Activated T-helper 1 cell treated with anti-CD3 and anti-CD28 coated beads, Interleukin-2, amount 50 U/mL, for 16 hours (primary cell): ENCODE measurements at places on chromosomes 13 and 19.

GRCh38 chr19:18475004-18475453 lies 37.1 kb upstream of the ISYNA1 start:
- DNase-seq, result no peak

DNA sequence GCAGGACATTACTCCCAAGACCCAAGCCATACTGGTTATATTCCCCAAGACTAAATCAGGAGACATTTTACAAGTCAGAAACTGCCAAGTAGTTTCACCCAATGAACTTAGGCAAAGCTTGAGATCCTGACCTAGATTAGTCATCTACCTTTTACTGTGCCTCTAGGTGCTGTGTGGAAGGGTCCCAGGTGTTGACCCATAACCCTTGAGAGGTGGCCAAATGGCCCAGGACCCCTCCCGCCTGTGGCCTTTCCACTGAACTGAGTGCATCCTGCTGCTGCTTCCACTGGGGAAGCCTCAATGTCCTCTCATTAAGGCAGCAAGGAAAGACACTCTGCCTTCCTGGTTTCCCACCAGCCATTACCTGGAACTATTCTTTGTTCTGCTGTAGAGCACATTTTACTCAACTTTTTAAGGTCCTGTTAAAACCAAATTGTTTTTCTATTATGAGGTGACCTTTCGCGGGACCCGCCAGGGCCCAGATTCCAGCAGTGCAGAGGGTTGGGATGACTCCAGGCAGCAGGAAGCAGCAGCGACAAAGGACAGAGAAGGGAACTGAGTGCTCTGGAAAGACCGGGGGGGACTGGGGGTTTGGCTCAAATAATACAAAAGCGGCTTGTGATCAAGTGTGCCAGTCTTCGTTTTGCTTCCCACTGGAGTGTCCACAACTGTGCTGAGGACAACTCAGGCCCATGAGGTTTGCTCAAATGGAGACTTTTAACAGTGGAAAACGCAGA lies 27.1 kb downstream of the ANKRD10 start:
- no peak for DNase-seq

DNA sequence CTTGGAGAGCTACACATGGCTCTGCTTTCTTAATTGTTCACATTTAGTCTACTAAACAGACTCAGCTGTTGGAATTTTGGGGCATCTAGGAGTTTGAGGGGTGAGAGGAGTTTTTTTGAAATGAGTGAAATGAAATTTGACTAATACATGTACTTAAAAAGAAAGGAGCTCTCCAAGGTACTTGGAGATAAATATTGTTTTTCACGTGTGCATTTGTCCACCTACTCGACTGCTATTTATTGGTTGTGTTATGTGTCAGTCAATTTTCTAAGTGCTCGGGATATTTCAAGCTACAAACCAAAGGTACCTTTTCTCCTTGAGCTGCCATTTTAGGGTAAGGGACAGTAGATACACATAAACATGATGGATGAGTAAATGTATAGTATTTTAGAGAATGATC lies 697.0 kb downstream of the LIG4 start:
- no peak for DNase-seq

- DNase-seq, result no peak
Observed at GRCh38 chr13:21014139-21014501, 47.3 kb downstream of the LATS2 start.

DNA sequence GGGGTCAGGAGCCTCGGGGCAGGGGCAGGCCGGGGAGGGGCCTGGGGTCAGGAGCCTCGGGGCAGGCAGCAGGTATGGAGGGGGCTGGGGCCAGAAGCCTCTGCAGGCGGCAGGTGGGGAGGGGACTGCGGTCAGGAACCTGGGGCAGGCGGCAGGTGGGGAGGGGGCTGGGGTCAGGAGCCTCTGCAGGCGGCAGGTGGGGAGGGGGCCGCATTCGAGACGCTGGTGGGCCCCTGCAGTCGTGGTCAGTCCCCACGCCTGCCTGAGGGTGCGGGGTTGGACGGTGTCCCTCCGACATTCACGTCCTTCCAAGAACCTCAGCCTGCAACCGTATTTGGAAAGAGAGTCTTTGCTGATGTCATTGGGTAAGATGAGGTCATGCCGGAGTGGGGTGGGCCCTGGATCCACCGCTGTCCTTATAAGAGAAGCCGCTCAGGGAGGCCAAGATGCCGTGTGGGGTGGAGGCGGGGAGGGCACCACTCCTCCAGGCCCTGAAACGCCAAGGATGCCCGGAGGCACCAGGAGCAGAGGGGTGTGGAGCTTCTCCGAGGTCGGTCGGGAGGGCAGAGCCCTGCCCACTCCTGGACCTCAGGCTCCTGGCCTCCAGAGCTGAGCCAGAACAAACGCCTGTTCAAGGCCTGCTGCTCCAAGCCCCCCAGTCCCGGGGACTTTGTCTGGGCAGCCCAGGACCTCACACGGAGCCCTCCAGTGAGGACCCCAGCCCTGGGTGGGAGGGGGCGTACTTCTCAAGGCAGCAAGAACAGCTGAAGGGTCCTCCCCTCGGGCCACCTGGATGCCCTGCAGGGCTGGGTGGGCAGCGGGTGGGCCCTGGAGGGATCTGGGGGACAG lies 30.1 kb downstream of the PIP5K1C start:
- no peak for DNase-seq

DNA sequence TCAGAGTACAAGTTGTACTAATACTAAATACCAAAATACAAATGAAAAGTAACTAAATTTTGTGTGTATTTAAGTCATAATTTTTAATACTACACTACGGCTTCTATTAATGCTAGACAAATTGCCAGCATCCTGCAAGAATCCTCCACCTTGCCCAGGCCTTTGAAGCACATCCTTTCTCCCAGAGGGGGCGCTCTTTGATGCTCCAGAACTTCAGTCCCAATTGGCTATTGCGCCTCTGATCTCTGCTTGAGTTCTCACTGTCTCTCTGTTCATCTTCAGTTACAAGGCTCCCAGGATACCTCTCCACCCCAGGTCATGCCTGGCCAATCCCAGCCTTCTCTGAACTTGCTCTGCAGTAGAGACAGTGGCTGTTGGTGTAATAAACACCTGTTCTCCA lies 141.0 kb downstream of the DCLK1 start:
- no peak for DNase-seq

- no peak for DNase-seq
Observed at GRCh38 chr13:45473627-45474026, 8.9 kb downstream of the COG3 start.

GRCh38 chr19:55068950-55069864 lies 6.3 kb upstream of the RDH13 start:
- DNase-seq, result no peak

GRCh38 chr19:45814851-45815480 lies at the start of gene RSPH6A:
RSPH6A (minus strand) TSS chr19:45815308; CDS start chr19:45815176, 132 bp downstream.
- DNase-seq, result no peak

DNA sequence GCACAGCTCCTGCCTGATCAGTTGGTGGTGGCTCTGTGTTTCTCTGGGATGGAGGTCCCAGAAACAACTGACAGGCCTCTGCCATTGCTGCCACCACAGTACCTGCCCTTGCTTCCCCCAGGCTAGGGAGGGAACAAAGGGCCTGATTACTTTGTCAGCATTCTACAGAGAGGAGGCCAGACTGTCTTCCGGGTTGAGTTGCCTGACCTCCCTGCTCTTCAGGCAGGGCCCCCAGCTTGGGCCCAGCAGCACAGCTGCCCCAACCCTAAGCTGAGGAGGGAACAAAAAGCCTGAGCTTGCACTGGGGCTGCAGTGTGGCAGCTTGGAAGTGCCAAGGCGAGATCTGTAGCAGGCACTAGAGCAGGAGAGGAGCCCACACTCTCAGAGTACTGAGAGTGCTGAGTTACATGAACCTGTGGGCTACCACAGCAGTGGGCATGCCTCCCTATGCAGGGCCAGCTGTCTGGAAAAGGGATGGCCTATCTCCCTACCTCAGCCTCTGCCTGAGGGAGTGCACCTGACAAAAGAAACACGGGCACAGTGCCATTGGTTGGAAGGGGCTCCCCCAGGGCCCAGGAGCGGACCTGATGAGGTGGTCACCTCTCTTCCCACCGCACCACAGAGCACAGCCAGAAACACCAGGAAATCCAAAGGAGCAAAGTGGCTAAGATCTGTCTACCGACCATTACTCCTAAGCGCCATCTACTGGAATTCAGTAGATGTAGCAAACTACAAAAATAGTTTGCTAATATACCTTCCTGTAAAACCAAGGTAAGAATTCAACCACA lies 24.4 kb downstream of the SLC25A15 start:
- DNase-seq, result no peak

GRCh38 chr13:113398963-113399754 lies 35.2 kb upstream of the GRTP1 start:
- DNase-seq, result no peak

DNA sequence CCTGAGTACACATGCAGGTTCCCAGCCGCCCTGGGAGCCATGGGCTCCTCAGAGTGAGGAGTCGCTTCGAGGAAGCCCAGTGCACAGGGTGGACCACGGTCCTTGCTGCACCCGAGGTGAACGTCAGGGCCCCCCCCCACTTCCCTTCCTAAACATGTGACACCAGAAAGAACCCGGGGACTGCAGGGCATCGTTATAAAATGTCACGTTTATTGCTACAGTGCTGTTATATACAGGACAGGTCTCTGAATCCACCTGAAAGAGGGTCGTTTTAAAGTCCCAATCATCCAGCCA lies 3.8 kb upstream of the UQCR11 start:
- DNase-seq, result no peak

- DNase-seq, result no peak
Observed at GRCh38 chr13:105200181-105200580, 1335.3 kb downstream of the EFNB2 start.
